ENCODE measurements at places on chromosomes 4 and X.

DNA sequence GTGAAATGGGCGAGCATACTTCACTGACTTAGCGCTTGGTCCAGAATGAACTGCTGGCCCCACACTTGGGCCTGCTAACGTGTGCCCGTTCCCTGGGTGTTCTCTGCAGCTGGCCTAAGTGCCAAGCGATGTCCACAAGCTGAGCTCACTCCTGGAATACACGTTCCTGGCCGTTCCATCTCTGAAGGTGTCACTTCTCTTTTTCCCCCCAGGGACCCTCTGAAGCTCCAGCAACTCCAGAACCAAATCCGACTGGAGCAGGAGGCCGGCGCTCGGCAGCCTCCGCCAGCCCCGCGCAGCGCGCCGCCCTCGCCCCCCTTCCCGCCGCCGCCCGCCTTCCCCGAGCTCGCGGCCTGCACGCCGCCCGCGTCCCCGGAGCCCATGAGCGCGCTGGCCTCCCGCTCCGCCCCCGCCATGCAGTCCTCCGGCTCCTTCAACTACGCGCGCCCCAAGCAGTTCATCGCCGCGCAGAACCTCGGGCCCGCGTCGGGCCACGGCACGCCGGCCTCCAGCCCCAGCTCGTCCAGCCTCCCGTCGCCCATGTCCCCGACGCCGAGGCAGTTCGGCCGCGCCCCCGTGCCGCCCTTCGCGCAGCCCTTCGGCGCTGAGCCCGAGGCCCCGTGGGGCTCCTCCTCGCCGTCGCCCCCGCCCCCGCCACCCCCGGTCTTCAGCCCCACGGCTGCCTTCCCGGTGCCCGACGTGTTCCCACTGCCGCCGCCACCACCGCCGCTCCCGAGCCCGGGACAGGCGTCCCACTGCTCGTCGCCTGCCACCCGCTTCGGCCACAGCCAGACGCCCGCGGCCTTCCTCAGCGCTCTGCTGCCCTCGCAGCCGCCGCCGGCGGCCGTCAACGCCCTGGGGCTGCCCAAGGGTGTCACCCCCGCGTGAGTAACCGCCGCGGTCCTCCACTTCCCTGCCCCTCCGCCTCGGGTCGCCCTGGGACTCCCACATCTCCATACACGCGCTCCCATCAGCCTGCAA, 132.3 kb downstream of the CBR4 start:
- no peak for DNase-seq

DNA sequence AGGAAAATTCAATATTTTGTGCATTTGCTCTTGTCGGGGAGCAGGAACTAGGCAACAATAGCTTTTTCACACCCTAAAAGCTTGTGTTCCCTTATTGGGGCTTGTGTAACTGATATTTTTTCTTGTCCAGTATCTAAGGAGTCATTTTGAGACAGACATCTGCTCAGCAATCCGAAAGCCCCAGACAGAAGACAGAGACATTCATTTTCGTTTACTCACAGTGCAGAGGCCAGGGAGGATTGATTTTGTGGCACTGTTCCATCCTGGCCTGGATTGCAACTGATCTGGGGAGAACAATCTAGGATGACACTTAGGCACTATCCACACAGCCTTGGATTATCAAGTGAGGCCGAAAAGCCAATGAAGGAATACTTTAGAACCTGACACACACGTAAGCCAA, 27.4 kb upstream of the PLAC1 start:
- DNase-seq = no peak

DNA sequence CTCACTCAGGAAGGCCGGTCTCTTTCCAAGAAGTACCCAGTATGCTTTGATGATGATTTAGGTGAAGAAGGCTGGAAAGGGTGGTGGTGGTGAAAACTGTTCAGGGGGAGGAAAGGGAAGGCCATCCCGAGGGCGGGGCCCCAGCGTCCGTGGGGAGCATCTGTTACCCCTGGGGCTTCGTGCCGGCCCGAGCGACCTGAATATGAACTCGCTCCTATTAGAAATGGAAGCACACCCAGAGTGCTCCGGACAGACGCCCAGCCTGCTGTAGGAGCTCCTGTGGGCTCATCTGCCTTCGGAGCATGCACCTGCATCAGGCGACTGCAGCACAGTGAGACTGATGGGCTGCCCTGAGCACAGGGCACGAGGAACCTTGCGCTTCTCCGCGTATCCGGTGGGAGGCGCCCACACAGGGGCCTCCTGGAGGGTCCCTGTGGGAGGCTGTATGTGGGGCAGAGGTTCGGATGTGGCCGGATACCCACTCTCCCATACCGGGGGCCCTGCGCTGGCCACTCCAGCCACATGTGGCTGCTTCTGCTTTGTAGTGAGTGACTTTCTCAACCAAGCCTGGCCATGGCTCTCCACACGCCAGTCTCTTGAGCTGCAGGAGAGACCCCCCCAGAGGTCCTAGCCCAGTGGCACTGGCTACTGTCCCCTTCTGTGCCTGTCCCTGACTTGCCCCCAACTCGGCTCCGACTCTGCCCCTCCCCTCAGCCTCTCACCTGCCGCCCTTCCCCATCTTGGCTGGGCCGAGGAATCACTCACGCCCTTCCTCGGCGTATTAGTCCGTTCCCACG, 36.7 kb downstream of the FGFRL1 start:
- DNase-seq = no peak

- DNase-seq = peak; percentile 80
Measured at GRCh38 chr4:87975466-87975865, at the start of gene SPP1. Gene SPP1 (plus strand): TSS chr4:87975714. CDS start chr4:87976896, 1,182 bp downstream.

GRCh38 chrX:72097098-72097497, 34.6 kb downstream of the RTL5 start:
- DNase-seq = no peak

- DNase-seq = no peak
Measured at GRCh38 chrX:96480081-96480480, 204.6 kb upstream of the DIAPH2 start.
